Airway epithelial cell (primary cell): ENCODE measurements at places on chromosomes 13 and 19. TPM values are rescaled to one million over a fixed set of nuclear protein-coding genes. Genes with fewer than 3 reads are reported as not detected.

Gene RTBDN
- total RNA-seq, result not detected in 2 replicates

Gene TICAM1
- total RNA-seq, result 3.9 and 8.2 TPM in 2 replicates

Gene CLEC17A
- not detected in 2 replicates for total RNA-seq

Gene NALCN
- 0.37 and 1.2 TPM in 2 replicates for total RNA-seq

Gene MRPL4
- total RNA-seq, result 130 and 141 TPM in 2 replicates

Gene KLK2
- total RNA-seq, result not detected in 2 replicates

Gene MYPOP
- 1.2 and 3.2 TPM in 2 replicates for total RNA-seq

Gene PALM3
- 0.07 TPM in 1 of 2 replicates, not detected in the other for total RNA-seq
